Fibroblast of skin of left quadriceps (primary cell): ENCODE measurements at places on chromosomes 13 and 19.

DNA sequence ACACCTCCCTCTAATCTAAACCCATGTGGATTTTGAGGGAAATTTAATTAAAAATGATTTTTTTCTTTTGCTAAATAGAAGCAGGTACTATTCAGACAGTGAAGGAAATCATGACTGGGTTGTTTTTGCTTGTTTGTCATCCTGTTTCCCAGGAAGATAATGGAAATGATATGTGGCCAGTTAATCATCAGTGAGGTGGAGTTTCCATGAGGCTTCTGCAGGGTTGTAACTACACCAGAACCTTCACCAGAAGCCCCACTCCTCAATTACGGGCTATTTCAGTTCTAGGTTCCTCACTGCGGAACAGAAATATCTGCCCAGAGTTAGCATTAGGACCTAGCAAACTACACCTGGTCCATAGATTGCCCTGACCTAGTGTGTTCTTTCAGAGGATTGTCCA, 394.0 kb downstream of the DLEU7 start:
- no peak for DNase-seq

- DNase-seq: no peak
Measured at GRCh38 chr13:111652676-111653075, 332.2 kb downstream of the TEX29 start.

DNA sequence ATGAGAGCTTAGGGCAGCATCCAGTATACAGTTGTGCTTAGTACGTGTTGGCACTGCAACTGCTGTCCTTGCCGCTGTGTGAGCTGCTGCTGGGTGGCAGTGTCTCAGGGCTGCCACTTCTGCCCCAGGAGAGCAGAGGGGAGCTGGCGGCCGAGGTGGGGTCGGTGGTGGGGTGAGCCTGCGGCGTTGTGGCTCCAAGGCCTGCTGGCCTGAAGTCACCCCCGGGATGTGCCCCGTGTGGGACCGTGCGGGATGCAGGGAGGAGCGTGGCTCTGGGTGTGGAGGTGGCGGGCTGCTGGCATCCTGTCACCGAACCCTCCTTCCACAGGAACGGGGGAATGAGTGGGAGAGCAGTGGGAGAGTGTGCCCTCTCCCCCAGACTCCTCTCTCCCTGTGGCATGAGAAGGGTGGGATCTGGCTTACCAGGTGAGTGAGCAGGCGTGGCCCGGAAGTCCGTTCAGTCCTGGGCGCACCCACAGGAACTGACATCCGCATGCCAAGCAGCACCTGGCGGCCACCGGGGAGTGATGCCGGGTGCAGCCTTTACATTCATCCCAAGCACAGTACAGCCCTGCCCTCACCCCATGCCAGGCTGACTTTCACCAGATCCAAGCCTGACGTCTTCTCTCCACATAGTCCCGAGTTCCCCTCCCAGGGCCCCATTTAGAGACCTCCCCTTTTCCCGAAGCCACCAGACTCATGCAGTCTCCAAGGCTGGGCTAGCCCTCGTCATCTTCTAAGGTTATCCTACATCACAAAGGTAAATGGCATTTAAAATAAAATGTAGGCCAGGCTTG, 26.6 kb downstream of the MCF2L start:
- DNase-seq: no peak

GRCh38 chr13:84566780-84567179, 684.5 kb upstream of the SLITRK1 start:
- DNase-seq: no peak

GRCh38 chr19:47356900-47357299, 7.8 kb downstream of the DHX34 start:
- DNase-seq: no peak

DNA sequence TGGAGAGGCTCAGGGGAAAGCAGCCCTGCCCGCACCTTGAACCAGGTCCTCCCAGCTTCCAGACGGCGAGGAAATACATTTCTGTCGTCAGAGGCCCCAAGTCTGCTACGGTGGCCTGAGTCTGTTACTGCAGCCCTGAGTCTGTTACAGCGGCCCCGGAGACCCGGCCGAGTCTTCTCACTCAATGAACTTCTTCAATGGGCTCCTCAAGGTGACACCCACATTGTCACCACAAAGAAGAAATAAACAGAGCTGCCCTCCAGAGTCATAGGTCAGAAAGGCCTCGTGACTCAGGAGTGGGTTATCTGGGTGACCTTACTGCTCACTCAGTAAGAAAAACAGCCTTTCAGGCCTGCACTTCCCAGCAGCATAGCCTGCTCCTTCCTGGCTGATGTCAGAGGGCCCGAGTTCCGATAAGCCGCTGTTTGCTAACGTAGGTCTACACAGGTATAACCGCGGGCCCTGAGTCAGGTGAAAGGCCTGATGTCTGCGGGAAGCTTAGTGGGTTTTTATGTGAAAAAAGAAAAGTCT, 66.9 kb upstream of the TM9SF2 start:
- DNase-seq: no peak

DNA sequence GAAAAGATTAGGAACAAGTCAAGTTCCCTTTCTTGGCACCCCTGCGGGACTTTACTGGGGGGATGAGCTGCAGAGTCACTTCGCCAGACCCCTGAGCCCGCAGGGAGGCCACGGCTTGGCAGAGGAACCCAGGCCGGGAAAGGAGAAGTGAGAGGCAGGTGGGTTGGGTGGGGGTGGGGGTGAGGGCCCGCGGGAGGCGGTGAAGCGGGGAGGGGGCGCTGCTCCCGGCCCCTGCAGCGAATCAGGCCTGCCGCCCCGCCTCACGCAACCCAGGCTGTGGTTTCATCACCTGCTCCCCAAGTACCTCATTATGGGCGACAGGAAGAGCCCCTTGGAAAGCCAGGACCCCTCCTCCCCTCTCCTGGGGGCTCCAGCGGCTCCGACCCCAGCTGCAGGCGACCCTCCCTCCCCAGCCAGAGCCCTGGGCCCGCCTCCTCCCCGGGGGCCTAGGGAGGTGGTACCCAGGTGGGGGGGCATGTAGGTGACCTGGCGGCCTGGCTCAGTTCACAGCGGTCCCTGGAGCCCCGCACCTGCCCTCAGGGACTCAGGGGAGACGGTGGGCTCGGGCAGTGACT, 9.5 kb downstream of the MEF2B start:
- DNase-seq: no peak

- DNase-seq: no peak
Measured at GRCh38 chr13:72754111-72754510, 26.4 kb downstream of the BORA start.

DNA sequence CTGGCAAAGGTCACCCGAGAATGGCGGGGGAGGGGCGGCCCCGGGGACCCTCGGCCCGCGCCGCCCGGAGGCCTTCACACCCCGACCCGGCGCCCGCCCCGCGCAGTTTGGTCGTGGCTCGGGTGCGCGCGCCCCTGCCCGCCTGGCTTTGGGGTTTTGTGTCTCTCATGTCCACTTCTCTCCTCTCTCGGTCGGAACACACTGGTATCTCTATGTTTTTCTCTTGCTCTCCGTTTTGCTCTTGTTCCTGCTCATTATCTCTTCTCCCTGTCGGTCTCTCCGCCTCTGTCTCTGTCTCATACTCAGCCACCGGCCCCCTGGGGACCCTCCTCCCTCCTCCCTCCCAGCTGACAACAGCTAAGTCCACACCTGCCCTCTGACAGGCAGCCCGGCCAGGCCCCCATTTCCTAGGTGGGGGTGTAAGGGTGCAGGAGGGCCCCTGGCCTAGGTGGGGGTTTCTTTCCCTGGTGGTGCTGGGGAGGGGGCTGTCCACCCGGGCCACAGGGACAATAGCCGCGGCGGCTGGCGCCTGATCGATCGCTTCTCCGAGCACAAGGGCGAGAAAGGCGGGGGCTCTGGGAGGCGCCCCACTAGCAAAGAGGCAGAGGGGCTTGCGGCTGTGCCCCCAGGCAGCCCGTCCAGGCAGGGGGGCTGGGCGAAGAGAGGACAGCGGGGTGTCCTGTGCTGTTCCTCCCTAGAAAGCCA, 2.3 kb downstream of the ONECUT3 start:
- DNase-seq: no peak

DNA sequence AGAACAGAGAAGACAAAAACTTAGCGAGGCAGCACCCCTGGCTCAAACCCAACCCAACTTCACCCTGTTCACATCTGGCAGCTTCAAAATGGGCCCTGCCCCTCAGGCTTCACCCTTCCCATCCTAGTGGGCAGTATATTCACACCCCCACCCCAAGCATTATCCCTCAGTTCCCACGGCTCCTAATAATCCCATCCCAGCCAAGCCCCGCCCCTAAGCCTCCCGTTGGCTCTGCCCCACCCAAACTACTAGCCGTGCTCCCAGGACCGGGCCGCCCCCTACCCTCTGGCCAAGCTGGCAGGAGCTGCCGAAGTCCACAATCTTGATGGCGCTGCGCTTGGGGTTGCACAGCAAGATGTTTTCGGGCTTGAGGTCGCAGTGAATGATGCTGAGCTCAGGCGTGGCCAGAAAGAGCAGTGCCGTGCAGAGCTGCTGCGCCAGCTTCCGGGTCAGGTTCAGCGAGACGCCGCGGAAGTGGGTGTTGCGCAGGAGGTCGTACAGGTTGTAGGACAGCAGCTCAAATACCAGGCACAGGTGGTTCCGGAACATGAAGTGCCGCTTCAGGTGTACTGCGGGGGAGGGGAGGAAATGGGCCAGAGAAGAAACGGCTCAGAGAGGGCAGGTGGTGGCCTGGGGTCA, 5.8 kb downstream of the DYRK1B start:
- DNase-seq: no peak

- DNase-seq: no peak
Measured at GRCh38 chr19:52191389-52191788, 1.5 kb downstream of the PPP2R1A start.

DNA sequence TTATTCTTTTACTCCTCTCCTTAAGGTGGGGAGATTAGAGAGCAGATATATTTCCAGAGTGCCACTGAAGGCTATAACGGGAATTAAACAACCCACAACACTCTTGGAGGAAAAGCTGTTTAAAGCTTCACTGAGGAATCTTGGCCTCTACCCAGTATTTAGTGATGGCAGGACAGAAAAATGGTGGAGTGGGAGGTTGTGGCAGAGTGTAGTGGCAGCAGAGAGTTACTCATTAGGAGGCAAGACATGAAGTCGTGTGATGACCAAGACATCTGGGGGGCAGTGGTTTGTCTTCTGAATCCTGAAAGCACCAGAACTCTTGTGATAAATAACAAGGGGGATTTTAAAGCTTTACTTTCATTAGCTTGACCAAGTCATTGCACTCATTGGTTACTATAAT, 563.5 kb upstream of the SLITRK5 start:
- DNase-seq: no peak

- DNase-seq: no peak
Measured at GRCh38 chr19:43622956-43623355, 3.5 kb upstream of the ZNF428 start.

- DNase-seq: no peak
Measured at GRCh38 chr13:73954808-73955207, 179.4 kb downstream of the KLF12 start.

DNA sequence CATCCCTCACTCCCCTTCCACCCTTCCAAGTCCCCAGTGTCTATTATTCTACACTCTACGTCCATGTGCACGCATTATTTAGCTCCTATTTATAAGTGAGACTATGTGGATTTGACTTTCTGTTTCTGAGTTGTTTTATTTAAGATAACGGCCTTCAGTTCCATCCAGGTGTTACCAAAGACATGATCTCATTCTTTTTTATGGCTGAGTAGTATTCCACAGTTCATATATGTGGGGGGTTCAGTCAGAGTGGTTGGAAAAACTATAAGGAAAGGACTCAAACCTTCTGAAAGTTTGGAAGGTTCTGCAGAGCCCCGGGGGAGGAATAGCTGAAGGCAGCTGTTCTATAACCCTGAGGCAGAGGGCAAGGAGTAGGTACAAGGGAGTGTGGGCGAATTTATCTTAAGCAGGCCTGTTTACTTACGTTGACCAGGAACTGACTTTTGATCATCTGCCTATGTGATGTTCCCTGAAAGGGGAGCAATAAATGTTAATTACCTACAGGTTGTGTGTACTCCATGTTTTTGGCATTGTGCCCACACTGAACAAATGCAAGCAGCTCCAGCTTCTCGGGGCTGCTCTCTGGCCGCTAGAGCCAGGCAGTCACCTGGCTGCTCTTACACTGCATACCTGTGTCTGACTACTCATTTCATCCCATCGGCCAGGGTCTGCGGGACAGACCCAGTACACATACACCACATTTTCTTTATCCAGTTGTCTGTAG, 13.5 kb upstream of the ADGRE1 start:
- no peak for DNase-seq
